NB4 (cell line): ENCODE measurements at places on chromosomes 11 and 22.

DNA sequence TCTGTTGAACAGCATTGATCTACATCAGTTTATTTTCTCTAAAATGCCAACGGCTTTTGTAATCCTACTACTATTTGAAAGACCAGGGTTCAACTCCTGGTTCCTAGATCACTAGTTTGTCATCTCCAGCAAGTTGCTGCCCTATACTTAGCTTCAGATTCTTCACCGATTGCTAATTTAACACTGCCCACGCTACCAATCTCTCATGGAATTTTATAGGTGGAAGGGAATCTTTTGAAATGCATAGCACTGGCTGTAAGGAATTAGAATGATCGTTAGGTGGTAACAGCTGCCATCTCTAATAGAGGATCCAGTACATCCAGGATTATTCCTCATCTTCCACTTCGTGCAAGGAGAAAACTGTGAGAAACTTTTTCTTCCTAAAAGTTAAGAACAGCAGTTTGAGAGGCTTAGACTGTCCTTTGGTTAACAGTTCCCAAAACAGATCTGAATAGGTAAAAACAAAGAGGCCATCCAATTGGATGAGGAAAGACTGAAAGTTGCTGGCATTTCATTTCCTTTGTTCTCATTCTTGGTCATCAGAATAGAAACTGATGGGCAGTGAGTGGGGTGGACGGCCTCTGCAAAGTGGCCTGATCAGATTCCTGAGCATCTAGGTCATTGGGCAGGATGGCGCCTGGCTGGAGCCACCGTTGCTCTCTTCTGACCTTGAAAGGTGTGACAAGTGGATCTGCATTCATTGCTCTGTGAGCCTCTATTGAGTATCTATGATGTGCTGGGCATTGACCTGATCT lies 236.3 kb upstream of the SORL1-AS1 start:
- no peak for DNase-seq

- DNase-seq, result no peak
Measured at GRCh38 chr11:58318532-58318931, 40.3 kb downstream of the OR5B17 start.

DNA sequence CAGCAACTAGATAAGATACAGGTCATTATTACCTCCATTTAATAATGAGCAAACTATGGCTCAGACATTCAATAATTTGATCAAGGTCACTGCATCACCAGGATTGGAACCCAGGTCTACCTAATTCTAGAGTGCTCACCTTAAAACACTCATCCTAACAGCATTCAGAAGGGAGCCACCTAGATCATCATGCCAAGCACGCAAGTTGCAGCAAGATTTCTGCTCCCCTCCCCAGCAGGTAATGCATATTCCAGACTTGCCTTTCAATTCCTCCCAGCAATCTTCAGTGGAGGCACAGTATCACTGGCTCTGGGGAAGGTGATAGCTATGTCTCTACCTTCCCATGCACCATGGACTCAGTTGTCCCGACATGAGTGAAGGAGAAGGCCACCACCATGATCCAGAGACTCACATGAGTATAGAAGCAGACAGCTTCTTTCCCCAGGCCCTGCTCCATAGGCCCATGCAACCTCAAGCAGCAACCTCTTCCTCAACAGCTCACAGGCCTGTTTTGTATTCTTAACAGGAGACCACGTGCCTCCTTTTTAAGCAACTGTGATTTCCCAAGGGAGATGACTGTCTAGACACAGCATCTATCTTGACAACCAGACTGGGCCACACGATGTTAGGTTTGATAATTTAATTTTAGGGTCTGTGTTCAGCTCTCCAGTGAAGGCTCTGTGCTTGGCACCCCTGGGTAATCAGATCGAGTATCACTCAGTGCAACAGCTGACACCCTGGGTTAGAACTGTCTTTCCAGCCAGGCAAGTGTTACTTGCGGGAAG lies 36.4 kb downstream of the RAB30 start:
- DNase-seq, result peak; percentile 39

DNA sequence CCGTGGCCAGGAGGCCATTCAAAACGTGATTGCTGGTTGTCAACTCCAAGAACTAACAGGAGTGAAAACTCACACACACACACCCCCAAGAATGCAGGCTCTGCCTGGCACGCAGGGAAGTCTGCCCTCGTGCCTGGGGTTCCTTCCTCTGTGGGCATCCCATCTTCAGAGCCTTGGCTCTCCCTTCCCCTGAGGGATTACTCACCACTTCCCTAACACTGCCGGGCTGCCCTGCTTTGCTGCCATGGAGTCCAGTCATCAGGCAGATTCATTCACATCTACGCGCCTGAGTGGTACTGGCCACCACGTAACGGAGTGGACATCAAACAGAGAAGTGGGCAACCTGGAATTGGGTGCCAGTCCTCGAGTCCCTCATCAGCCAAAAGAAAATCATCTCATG lies 120.7 kb upstream of the TMEM45B start:
- no peak for DNase-seq

- no peak for DNase-seq
Measured at GRCh38 chr11:33258631-33259205, 1.5 kb downstream of the HIPK3 start.

- no peak for DNase-seq
Measured at GRCh38 chr22:33335611-33336279, 277.6 kb upstream of the SYN3 start.

DNA sequence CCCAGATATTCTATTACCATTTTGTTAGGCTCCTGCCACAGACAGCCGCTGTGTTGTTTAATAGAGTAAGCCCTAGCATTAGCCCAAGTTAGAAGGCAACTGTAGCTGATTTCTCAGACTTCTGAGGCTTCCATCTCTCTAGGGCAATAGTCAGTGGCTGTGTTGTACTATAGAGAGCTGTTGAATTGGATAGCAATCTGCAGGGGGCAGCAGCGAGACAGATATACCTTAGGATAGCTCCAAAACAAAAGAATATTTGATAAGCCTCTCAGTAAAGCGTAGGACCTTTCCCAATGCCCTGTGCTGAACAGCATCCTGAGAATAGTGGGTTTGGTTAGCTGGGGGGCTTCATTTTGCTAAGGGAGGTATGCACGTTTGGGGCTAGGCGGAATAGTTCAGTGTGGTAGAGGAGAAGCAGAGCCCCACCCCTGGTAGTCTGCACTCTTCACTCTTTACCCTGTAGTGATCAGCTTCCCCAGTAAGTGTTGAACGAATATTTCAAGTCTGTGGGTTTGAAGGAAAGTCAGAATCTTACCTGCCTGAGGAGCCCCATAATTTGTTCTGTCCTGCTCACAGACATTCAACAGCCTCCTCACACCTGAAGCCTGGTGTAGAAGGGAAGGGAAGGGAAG lies 515.1 kb downstream of the INSC start:
- DNase-seq, result peak; percentile 43

GRCh38 chr11:76613901-76614300 lies 56.6 kb downstream of the LRRC32 start:
- no peak for DNase-seq

GRCh38 chr22:22666307-22667091 lies 22.1 kb downstream of the GGTLC2 start:
- DNase-seq, result peak; percentile 37

DNA sequence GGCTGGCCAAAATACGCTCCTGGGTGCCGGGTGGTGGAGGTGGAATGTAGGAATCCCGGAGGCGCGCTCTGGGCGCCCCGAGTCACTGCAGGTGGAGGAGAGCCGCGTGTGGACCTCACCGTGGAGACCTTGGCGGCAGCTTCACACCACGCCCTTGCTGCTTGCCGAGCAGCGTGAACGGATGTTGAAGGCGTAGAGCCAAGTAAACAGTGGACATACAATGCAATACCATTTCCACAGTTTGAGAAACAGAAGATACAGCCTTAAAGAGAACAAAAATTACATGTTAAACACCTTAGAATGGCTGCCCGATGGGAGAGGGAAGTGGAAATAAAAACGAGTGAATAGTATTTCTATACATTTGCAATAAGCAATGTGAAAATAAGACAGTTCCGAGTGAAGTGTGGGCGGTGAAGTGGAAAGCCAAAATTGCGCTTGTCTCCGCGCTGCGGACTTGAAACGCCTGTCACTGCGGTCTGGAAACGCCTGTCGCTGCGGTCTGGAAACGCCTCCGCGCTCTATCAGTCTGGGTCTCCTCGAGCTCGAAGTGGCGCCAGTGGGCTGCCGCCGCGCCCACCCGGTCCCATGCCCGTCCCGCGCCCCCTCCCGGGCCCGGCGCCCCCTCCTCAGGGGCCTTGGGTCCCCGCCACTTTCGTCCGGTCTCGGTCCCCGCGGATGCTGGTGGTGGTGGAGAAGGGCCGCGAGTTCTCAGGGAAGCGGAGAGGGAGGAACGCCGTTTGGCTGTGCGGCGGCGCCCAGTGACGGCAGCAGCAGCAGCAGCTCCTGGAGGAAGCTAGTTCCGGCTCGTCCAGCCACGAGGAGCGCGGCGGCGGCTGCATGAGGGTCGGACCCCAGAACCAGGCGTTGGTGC lies 1.6 kb downstream of the NCR3LG1 start:
- peak; percentile 88 for DNase-seq

DNA sequence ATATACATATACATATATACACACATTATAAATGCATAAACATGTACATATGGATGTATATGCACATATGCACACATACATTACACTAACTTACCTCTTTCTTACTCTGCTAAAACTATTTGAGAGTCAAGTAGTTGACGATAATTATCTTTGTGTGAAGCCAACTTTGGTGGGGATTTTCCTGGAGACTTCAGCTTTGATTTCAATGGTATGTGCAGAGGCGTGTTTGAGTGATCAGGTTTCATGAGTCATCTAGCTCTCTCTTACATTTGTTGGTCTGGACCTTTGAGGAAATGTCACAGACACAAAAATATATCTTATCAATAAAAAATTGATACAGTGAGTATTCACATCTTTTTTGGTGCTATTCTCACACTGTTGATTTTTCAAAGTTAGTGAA lies 769.1 kb upstream of the LUZP2 start:
- DNase-seq, result no peak

DNA sequence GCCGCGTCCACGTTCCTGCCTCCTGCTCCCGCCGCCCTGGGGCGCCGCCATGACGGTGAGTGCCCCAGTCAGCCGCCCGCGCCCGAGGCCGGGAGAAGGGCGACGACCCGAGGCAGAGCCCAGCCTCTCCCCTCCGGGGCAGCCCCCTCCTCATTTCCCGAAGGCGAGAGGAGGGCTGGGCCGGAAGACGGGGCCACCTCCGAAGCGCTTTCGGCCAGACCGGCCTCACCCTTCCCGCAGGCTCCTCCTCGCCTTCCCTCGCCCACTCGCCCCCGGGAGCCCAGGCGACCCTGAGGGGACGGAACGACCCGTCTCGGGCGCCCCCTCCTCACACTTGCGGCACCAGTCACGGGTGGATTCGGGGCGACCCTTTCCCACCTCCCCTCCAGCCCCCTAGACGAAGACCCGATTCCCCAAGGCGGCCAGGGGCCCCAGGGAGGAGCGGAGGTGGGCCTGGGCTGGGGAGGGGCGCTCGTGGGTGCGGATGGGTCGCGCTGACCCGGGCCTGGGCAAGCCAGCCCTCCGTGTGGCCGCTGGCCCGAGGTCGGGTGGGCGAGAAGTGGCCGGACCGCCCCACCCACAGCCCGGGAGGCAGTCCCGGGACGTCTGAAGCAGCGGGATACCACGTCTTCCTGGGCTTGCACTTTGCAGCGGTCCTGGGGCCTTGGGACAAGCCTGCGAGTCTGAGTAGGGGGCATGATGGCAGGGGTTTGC lies 49.7 kb downstream of the TRIOBP start:
- DNase-seq, result peak; percentile 36

DNA sequence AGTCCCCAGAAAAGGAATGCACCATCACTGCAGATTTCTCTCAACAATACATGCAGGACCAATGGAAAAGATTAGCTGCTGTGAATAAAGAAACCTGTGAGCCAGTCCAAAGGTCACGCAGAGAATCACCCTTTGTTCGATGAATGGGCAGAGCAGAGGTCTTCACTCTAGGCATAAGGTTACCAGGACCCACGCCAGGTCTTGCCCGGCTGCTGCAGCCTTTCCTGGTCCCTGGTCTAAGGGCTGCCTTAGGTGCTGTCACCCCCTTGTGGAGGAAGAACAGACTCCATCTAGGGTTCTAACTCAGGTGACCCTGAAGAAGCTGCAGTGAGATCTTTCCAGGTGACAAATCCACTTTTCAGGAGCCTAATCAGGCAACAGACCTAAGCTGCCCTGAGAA lies 29.0 kb upstream of the NAP1L4 start:
- peak; percentile 53 for DNase-seq

DNA sequence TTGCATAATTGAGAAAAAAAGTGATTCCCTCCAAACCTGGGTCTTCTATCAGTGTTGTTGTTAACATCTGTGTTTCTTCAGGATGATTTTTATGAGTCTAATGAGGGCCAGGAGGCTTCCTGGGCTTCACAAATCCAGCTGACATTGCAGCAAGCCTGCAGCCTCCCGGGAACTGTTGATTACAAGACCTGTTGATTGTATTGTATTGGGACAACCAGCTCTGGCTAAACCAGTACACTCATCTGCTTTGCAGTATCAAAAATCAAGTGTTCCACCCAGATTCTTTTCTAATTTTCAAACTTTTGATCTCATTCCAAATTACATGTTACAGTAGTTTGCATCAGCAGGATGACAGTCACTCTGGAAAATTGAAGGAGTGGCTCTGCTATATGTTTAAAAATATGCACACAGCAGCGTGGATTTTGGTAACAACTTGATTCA lies 16.1 kb upstream of the PRSS23 start:
- DNase-seq, result no peak
